ENCODE measurements at places on chromosomes 13 and 19. TPM values are rescaled to one million over a fixed set of nuclear protein-coding genes. Genes with fewer than 3 reads are reported as not detected.

The MAB21L1 gene
- 0.15 TPM for total RNA-seq

The SIGLEC5 gene
- total RNA-seq = 0.15 TPM

The SPART gene
- total RNA-seq = 95.7 TPM

The KLF1 gene
- total RNA-seq = 0.89 TPM

The SULT2A1 gene
- total RNA-seq = 0.18 TPM

The CABP5 gene
- total RNA-seq = not detected

The AMH gene
- total RNA-seq = 11.2 TPM

The ATP7B gene
- total RNA-seq = 11.8 TPM

DNA sequence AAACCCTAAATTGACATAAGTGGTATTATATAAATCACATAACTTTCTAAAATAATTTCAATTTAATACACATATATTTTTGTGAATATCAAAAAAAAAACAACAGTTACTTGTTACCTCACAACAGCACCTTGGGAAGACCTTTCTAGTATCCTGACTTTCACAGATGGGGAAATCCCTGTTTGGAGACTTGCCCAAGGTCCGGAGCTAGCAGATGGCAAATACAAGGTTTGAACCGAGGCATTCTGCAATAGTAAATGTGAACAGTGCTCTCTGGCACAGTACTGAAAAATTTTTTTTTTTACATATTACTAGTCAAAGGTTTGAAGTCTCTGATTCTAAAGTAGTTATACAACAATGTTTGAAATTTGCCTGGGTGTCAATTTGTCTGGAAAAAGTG lies 104.5 kb downstream of the SUCLA2 start:
- DNase-seq = no peak
- peaks cover 10% of the 10 kb centered on the region for H3K36me3 ChIP-seq
- no peak overlapping the region for H3K4me3 ChIP-seq

DNA sequence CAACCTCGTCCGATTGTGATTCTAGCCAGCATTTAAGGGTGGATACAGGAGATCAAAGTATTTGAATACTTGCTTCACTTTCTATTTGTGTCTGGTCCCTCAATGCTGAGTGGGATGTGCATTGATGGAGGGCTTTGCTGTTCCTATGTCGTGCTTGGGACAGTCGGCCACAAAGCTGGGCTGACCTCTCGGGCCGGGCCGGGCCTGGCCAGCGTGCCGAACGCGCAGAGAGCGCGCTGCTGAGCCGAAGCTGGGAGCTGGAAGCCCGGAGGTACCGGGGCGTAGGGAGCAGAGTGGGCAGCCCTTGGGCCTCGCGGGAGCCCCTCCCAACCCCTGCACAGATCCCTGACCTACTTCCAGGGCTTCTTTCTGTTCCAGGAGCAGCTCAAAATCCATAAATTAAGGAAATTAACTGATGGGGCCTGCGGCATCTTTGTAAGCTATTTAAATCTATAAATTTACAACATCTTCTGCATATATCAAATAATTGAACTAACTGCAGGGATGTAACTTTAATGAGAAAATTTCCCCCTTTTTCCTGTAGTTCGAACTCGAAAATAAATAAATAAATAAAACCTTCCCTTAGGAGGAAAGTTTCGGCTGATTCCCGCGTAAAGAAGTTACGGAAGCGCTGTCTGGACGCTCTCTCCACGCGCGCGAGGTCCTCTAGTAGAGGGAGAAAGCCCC lies 1.8 kb upstream of the KCTD15 start:
- H3K36me3 ChIP-seq = peaks cover 2% of the 10 kb centered on the region
- 0 out of 2 replicates have a peak, but pooled peaks cover 3% of the 10 kb centered on the region for H3K27me3 ChIP-seq
- peak overlapping the region; percentile 68 for H3K4me3 ChIP-seq
- peak; percentile 54 for DNase-seq
- H3K4me1 ChIP-seq = peaks cover 37% of the 10 kb centered on the region

- H3K27ac ChIP-seq = no peak overlapping the region
- no peak for DNase-seq
- H3K27me3 ChIP-seq = no peaks in the 10 kb centered on the region
- H3K4me1 ChIP-seq = no peaks in the 10 kb centered on the region
Observed at GRCh38 chr19:10911579-10912363, 16.7 kb downstream of the YIPF2 start.

GRCh38 chr19:14450168-14450874 lies 17.2 kb downstream of the PKN1 start:
- H3K27ac ChIP-seq = peak overlapping the region; percentile 89
- no peaks in the 10 kb centered on the region for H3K27me3 ChIP-seq
- H3K36me3 ChIP-seq = peaks cover 51% of the 10 kb centered on the region
- peak; percentile 100 for DNase-seq

GRCh38 chr13:44389060-44389666 lies 15.5 kb downstream of the SERP2 start:
- no peaks in the 10 kb centered on the region for H3K27me3 ChIP-seq
- H3K4me3 ChIP-seq = no peak overlapping the region
- no peaks in the 10 kb centered on the region for H3K36me3 ChIP-seq
- peaks cover 31% of the 10 kb centered on the region for H3K4me1 ChIP-seq
- DNase-seq = no peak
- H3K27ac ChIP-seq = no peak overlapping the region

- no peak overlapping the region for H3K27ac ChIP-seq
- H3K4me1 ChIP-seq = peaks cover 6% of the 10 kb centered on the region
- no peaks in the 10 kb centered on the region for H3K36me3 ChIP-seq
- no peak overlapping the region for H3K4me3 ChIP-seq
Observed at GRCh38 chr13:41098761-41099160, 33.8 kb downstream of the KBTBD6 start.

- H3K27ac ChIP-seq = peak overlapping the region; percentile 90
- H3K27me3 ChIP-seq = no peaks in the 10 kb centered on the region
- H3K4me3 ChIP-seq = no peak overlapping the region
- H3K4me1 ChIP-seq = peaks cover 42% of the 10 kb centered on the region
- DNase-seq = no peak
Observed at GRCh38 chr19:11096210-11096841, 7.1 kb downstream of the LDLR start.

DNA sequence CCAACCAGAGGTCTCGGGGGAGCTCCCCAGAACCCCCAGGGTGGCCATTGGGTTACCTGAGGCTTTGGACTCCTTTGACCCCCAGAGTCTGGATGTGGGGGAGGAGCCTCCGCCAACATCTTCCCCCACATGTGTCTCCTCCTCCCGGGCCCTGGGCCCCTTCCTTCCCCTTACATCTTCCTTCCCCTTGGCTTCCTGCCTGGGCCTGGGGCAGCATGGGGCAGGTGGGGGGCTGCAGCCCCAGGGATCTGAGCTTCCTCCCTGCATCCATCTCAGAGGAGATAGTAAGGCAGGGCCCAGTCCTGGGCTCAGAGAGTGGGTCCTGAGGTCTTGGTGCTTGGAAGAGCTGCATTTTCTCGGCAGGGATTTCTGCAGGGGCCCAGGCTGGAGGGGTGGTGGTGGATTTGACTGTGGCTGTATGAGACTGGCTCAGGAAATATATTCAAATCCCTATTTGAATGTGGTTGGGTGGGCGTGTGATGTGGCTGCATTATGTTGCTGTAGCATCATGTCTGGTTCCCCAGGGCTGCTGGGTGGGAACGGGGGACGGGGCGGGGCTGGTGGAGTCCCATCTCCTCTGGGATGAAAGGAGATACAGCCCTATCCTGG lies 919 bp downstream of the VAV1 start:
- DNase-seq = no peak
- H3K36me3 ChIP-seq = peaks cover 6% of the 10 kb centered on the region
- H3K27me3 ChIP-seq = no peaks in the 10 kb centered on the region
- peaks cover 6% of the 10 kb centered on the region for H3K4me1 ChIP-seq
- no peak overlapping the region for H3K4me3 ChIP-seq
- no peak overlapping the region for H3K27ac ChIP-seq

GRCh38 chr19:40411958-40412499 lies 1.1 kb downstream of the PRX start:
- peaks cover 39% of the 10 kb centered on the region for H3K4me1 ChIP-seq
- no peak for DNase-seq
- H3K27ac ChIP-seq = peak overlapping the region; percentile 85

- H3K36me3 ChIP-seq = no peaks in the 10 kb centered on the region
- no peak for DNase-seq
- H3K27me3 ChIP-seq = no peaks in the 10 kb centered on the region
- 0 out of 2 replicates have a peak overlapping the region, but pooled peaks have one; percentile 11 for H3K27ac ChIP-seq
Observed at GRCh38 chr13:42656958-42657357, 83.0 kb downstream of the TNFSF11 start.

- peaks cover 21% of the 10 kb centered on the region for H3K4me1 ChIP-seq
- DNase-seq = peak; percentile 13
- H3K27me3 ChIP-seq = no peaks in the 10 kb centered on the region
- 0 out of 2 replicates have a peak overlapping the region, but pooled peaks have one; percentile 1 for H3K27ac ChIP-seq
- H3K4me3 ChIP-seq = no peak overlapping the region
Observed at GRCh38 chr13:92681239-92681638, 545.4 kb upstream of the GPC6 start.

DNA sequence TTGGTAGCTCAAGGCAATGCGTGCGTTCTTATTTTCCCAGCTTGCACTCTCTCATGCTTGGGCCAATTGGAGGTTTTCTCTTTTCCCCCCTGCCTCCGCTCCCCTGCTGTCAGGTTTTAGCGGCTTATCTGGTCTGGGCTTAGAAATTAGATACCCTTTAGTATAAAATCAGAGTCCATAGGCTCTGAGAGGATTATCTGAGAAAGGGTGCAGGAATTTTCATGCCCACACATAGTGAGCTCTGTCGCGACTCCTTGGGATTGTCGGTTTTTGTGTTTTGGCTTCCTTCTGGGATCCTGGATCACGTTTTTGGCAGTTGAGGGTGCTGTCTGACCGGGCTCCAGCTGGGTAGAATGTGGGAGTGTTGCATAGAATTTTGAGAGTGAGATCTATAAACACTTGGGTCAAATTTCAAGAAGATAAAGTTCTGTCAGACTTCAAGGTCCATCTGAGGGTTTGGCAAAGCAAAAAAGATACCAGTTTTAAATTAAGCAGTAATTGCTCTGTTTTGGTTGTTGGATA lies 12.4 kb downstream of the CHAF1A start:
- H3K4me3 ChIP-seq = peak overlapping the region; percentile 20
- no peaks in the 10 kb centered on the region for H3K27me3 ChIP-seq
- H3K27ac ChIP-seq = peak overlapping the region; percentile 90
- peaks cover 48% of the 10 kb centered on the region for H3K4me1 ChIP-seq
- DNase-seq = no peak
- H3K36me3 ChIP-seq = peaks cover 63% of the 10 kb centered on the region

GRCh38 chr13:29165216-29165615 lies 345.1 kb downstream of the MTUS2 start:
- H3K4me3 ChIP-seq = no peak overlapping the region
- H3K27ac ChIP-seq = no peak overlapping the region

- H3K4me1 ChIP-seq = peaks cover 12% of the 10 kb centered on the region
- no peaks in the 10 kb centered on the region for H3K36me3 ChIP-seq
- DNase-seq = no peak
- H3K27me3 ChIP-seq = no peaks in the 10 kb centered on the region
- H3K27ac ChIP-seq = no peak overlapping the region
Observed at GRCh38 chr13:75864718-75865117, 228.6 kb downstream of the LMO7 start.

- H3K27ac ChIP-seq = no peak overlapping the region
- H3K4me3 ChIP-seq = no peak overlapping the region
- H3K36me3 ChIP-seq = no peaks in the 10 kb centered on the region
- no peak for DNase-seq
- no peaks in the 10 kb centered on the region for H3K4me1 ChIP-seq
- peaks cover 26% of the 10 kb centered on the region for H3K27me3 ChIP-seq
Observed at GRCh38 chr19:18804643-18805042, 13.5 kb upstream of the COMP start.

- H3K36me3 ChIP-seq = no peaks in the 10 kb centered on the region
- H3K27ac ChIP-seq = peak overlapping the region; percentile 85
- H3K27me3 ChIP-seq = no peaks in the 10 kb centered on the region
- H3K4me1 ChIP-seq = peaks cover 23% of the 10 kb centered on the region
- DNase-seq = no peak
- no peak overlapping the region for H3K4me3 ChIP-seq
Observed at GRCh38 chr19:19606021-19606420, 12.5 kb downstream of the PBX4 start.

DNA sequence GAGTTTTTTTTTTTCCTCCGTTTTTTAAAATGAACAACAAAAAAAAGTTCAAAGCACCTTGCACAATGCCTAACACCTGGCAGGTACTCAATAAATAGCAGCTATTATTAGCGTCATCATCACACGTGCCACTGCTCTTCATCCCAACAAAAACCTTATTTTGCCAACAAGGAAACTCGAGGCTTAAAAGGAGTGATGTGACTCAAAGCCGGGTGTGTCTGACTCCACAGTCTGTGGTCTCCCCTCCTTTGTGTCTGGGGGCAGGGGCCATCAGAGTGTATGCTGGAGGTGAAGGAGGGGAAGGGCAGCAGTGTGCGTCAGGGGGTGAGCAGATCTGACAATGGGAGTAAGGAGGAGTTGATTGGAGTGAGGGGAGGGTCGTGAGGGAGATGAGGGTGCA lies 34.1 kb upstream of the POU2F2 start:
- no peak overlapping the region for H3K27ac ChIP-seq
- no peaks in the 10 kb centered on the region for H3K36me3 ChIP-seq
- H3K27me3 ChIP-seq = peaks cover 9% of the 10 kb centered on the region
- no peak for DNase-seq

Measured in WTC11 (cell line).